ENCODE measurements at places on chromosomes 3 and 15. TPM values are rescaled to one million over a fixed set of nuclear protein-coding genes. Genes with fewer than 3 reads are reported as not detected.

Gene CPNE4
- total RNA-seq: not detected

DNA sequence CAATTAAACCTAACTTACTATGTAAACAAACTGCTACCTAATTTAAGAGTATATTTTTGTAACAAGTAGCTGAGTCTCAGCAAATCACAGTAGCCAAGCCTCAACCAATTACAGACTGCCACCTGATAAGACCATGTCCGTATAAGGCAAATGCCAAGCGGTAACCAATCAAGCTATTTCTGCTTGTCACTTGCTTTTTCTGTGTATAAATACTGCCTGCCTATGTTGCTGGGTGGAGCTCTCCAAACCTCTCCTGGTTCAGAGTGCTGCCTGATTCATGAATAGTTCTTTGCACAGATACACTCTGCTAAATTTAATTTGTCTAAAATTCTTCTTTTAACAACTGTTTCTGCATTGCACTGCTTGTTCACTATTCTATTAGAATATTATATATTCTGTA is 42.6 kb downstream of the ZNF148 start:
- DNase-seq: no peak

Gene SH3GL3
- total RNA-seq: 1.3 TPM

DNA sequence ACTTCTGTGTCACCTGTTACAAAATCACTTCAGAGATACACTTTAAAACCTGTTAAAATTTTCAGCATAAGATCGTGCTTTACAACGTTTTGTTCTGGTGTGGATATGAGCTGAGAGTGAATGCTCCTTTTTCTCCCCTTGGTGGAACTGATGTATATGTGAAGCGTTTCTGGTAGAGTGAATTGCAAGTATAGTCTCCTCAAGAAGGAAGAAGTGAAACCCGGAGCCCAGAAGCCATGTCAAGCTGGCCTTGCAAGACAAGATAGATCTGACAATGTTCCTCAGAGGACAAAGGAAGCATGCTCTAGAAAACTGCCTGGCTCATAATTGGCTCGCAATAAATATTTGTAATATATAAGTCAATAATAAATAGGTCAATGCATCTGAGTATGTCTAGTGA is 23.6 kb downstream of the SERPINI2 start:
- no peak for DNase-seq

Gene CCR4
- total RNA-seq: not detected

- no peak for DNase-seq
Measured at GRCh38 chr3:131907796-131908195, 127.0 kb downstream of the CPNE4 start.

DNA sequence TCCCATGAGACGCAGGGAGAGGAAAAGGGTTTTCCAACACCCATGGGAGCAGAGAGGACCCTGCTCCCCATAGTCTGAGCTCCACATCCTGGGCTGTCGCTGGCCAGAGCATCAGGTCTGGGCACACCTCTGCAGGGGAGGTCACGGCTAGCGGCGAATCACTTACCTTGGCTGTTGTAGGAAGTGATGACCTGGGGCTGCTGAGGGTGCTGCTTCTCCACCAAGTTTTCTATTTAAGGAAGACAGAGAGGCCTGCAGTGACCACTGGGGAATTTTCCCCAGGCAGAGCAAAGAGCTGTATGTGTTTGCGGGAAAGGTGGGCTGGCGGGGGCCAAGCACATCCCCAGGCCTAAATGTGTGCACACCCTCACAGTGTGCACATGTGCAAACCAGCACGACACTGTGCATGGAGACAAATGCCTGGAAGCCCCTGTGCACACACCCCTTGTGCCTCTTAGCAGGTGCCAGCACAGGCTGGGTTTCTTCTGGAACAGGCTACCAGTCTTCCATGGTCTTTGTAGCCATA is 7.6 kb downstream of the KY start:
- DNase-seq: no peak

DNA sequence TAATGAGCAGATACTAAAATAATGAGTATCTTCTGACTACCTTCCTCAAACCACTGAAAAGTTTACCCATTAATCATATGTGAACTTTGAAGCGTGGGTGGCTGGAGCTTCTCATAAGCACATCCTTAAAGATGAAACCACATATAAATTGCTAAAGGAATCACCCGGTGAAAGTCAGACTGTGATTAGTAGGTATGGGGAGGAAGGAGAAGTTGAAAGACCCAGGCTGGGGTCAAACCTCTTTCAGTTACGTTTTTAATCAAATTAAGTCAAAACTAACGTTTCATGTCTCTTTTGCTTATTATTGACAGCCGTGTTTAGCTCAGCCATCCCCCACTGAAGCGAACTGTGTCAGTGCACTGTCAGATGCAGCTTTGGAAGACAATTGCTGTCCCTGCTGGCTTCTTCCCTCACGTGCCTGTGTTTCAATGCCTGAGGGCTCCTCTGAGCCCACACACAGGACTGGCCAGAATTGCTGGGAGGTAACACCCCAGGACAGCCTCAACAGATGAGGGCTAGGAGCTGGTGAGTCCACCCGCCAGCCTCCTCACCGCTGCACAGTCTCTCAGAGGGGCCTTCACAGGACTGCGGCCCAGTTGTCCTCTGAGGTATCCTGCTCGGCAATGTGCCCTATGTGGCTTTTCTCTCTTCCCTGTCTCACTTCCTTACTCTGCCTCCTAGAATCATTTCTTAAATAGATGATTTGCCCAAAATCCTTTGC is 29.3 kb upstream of the SH3BP5 start:
- no peak for DNase-seq

Gene IL16
- total RNA-seq: 0.81 TPM

GRCh38 chr15:77418391-77418965 is 1.4 kb downstream of the PEAK1 start:
- no peak for DNase-seq

Gene SECISBP2L
- 22.9 TPM for total RNA-seq

DNA sequence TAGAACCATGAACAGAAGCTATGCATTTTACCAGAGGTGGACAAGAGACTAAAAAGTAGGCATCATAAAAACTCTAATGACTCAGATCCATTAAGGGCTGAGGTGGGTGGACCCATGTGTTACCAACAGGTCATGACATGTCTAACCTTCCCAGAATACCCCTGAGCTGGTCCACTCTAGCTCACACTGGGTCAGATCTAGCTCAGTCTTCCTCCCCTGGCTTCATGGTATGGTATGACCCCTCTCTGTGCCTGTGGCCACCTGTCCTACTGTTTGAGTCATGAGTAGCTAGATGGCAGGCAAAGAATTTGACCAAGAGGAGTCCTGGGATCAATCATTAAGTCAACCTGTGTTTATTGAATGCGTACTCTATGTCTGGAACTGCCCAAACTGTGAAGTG is 340.4 kb downstream of the EPHB1 start:
- DNase-seq: no peak

Gene PP2D1
- not detected for total RNA-seq

- DNase-seq: peak; percentile 21
Measured at GRCh38 chr3:150469931-150470740, 62.0 kb downstream of the TSC22D2 start.

GRCh38 chr15:96058103-96058851 is 272.2 kb upstream of the NR2F2 start:
- DNase-seq: no peak

- no peak for DNase-seq
Measured at GRCh38 chr15:58865425-58865880, 68.0 kb downstream of the SLTM start.

GRCh38 chr3:12541625-12542024 is 3.7 kb downstream of the MKRN2OS start:
- no peak for DNase-seq

DNA sequence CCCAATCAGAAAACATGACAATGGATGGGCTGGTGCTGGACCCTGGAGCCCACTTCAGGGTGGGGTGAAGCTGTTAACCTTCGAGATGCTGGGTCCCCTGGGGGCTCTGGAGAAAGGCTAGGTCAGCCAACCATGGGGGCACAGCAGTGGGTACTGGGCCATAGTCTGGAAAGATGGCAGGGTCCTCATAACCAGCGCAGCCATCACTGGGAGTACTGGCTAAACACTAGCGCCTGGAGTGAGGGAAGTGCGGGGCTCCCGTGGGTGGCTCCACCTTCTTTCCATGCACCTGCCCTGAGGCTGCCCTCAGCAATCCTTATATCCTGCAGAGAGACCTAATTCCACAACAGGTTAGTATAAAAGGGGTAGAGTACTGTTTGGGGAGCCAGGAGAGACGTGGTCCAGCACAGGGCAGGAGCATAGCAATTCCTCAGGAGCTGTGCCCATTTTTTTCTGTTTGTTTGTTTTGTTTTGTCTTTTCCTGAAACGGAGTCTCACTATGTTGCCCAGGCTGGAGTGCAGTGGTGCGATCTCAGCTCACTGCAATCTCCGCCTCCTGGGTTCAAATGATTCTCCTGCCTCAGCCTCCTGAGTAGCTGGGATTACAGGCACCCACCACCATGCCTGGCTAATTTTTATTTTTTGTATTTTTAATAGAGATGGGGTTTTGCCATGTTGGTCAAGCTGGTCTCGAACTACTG is 122.6 kb upstream of the MEF2A start:
- no peak for DNase-seq

GRCh38 chr3:26307787-26308186 is 314.8 kb upstream of the LRRC3B start:
- DNase-seq: no peak

DNA sequence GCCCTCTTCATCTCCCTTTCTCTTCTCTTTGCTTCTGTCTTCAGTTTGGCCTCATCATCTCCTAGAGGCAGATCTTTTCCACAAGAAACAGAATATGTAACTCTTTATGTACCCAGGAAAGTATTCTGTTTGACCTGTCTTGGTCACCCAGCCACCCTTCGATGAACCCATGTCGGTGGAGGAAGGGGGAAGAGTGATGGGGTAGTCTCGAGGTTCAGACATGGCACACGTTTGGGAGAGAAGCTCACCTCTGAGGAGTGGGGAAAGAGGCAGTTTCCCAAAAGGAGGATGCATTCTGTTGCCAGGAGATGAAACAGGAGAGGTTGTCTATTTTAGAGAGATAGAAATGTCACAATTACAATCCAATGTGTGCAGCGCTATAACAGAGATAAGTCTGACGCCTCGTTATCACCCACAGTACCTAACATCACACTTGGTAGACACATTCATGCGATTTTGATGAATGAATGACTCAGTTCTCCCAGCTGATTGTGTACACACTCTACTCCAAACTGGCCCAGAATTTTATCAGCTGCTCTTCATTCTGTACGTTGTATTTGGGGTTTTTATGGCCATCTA is 722 bp upstream of the CCDC50 start:
- no peak for DNase-seq

DNA sequence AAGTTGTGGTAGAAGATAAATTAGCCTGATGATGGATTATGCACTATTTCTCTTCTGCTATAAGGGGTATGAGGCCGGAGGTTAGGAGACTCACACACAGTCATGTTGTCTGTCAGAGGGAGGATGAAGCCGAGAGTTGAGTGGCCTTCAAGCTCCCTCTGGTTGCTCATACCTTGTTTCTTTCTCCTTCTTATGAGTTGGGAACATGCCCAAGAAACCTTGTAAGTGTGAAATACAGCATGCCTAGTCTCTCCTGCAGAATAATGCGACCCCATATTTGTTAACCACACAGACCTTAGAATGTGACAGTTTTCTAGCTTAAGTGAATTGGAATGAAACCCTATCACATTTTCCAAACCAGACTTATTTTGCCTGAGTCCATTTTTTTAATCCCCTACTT is 366.7 kb downstream of the PTPRG start:
- no peak for DNase-seq

Gene PTPRG
- total RNA-seq: 32.1 TPM

Gene SLC6A1
- not detected for total RNA-seq

GRCh38 chr3:131793870-131794269 is 240.9 kb downstream of the CPNE4 start:
- no peak for DNase-seq

DNA sequence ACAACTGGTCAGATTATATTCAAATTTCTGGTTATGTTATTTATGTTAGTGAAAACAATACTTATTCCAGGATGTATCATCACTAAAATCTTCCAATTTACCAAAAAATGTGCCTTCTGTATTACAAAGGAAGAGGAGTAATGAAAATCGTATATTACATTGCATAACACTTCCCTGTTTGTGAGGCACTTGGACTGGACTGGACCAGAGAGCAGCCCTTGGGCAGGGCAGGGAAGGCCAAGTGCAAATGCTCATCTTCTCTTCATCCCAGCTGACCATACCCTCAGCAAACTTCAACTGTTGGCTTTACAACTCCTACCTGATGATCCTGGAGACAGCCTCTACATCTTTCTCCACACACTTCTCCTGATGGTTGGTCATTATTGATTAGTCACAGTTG is 285.7 kb upstream of the MME start:
- DNase-seq: no peak

- DNase-seq: no peak
Measured at GRCh38 chr3:29285471-29286071, 4.7 kb downstream of the RBMS3 start.

Gene PLA2G4E
- not detected for total RNA-seq

GRCh38 chr3:50364573-50365079 is 5.3 kb upstream of the TMEM115 start:
- DNase-seq: no peak

- no peak for DNase-seq
Measured at GRCh38 chr15:80779658-80780415, 667 bp downstream of the CEMIP start.

- no peak for DNase-seq
Measured at GRCh38 chr3:126954141-126954842, 28.6 kb upstream of the PLXNA1 start.

Gene SCN11A
- total RNA-seq: 0.05 TPM

Gene PDZRN3
- 0.17 TPM for total RNA-seq

DNA sequence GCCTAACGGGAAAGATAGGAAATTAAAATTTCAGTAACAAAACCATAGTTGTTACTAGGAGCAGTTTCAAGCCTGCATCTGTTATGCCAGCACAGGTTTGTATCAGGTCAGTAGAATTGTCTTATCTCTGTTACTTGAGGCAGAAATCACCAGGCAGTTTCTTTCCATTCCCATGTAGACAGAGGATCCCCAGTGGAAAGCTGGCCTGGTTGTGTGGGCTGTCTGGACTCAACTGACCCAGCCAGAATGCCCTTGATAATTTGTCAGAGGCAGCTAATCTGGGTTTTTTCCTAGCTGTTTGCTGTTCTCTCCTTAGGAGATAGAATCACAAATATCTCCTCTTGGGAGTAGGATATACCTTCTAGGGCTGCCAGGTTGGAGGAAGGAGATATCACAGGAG is 1044.7 kb downstream of the IGSF11 start:
- no peak for DNase-seq

DNA sequence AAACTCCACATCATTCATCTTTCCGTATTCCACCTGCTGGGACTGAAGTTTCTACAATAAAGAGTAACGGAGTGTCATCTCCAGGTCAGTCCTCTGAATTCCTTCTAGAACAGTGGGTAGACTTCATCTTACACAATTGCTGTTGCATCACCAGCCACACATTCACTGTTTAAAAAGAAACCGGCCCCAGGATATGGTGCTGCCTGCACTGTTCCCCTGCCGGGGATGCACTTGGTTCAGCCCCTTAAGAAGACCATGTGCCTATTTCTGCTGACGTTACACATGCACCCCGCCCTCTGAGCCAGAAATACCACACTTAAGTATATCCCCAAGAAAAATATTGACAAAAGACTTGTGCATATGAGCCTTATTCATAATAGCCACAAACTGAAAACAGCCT is 233.4 kb downstream of the FEZF2 start:
- DNase-seq: no peak

Gene PCLAF
- total RNA-seq: 93.5 TPM

GRCh38 chr3:122235147-122235546 is 51.7 kb downstream of the CASR start:
- DNase-seq: no peak
